Thoracic aorta (tissue), 2 donors: ENCODE measurements at places on chromosomes 3 and 15.
A peak's percentile ranks its signal among the peaks of the same experiment; 100 is the strongest.

DNA sequence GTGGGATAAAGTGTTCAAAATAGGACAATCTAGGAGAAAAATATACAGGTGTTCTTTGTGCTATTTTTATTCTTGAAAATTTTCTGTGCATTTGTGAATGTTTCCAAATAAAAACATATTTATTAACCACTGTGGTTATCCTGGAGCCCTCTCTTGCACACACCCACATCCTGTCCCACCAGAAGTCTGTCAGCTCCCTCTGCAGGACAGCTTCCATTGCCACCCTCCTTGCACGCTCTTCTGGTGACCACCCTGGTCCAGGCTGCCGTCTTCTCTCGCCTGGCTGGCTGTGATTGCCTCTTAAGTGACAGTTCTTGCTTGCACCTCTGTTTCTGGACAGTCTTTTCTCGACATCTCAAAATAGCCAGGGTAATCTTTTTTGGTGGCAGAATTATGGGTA, 394.0 kb downstream of the LRTM1 start:
- no peaks in the 10 kb centered on the region for H3K36me3 ChIP-seq
- peaks cover 7% of the 10 kb centered on the region for H3K4me1 ChIP-seq
- H3K27me3 ChIP-seq, result no peaks in the 10 kb centered on the region
- no peak overlapping the region for H3K27ac ChIP-seq
- no peak overlapping the region for H3K4me3 ChIP-seq

DNA sequence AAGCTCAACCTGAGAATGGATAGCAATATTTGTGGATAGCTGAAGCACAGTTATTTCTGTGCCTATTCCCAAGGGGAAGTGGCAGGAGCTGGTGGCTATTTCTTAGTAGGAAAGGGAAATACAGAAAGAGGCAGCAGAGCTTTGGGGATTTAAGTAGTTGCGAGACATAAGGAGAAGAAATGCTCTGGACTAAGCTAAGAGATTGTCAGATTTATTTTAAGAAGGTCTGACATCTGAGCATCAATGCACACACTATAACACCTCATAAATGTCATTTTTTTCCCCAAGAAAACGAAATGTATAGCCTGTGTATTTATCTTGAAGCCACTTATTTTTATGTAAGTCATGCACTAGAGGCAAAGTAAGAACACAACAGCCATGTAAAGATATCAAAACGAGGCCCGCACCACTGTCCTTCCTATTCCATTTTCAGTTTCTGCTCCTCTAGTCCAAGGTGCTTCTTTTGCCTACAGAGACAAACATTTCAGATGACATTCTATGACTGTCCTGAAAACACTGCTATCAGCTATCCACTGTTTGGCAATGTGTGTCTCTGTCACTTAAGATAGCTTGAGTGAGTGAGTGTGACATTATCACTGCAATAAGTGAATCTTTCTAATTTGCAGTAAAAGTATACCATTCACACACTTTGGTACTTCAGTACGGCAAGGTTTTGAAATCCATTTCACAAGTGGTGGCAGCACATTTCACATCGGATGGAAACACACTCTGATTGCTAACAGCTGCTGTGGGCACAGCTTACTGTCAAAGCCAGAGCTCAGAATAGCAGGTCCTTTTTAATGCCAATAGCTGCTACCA, 62.7 kb upstream of the ICE2 start:
- no peak for DNase-seq
- H3K27ac ChIP-seq, result no peak overlapping the region
- H3K4me3 ChIP-seq, result no peak overlapping the region
- no peaks in the 10 kb centered on the region for H3K36me3 ChIP-seq
- H3K4me1 ChIP-seq, result peaks cover 4% of the 10 kb centered on the region

- no peaks in the 10 kb centered on the region for H3K27me3 ChIP-seq
- H3K36me3 ChIP-seq, result peaks cover 22% of the 10 kb centered on the region
- no peaks in the 10 kb centered on the region for H3K4me1 ChIP-seq
Measured at GRCh38 chr15:82532991-82533481, 7.2 kb downstream of the RPS17 start.

DNA sequence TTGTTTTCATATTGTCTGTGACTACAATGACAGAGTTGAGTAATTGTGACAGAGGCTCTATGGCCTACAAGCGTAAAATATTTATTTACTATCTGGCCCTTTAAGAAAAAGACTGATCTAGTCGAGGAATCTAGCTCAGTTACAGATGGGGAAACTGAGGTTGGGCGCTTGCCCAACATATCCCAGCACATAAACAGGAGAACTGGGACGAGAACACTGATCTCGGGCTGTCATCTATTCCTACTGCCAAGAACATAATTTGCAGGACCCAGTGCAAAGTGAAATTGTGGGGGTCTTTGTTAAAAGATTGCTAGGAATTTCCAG, 1.9 kb downstream of the FES start:
- no peak overlapping the region for H3K27ac ChIP-seq
- no peak for DNase-seq
- H3K4me3 ChIP-seq, result peak overlapping the region; percentile 87
- peaks cover 32% of the 10 kb centered on the region for H3K4me1 ChIP-seq
- no peaks in the 10 kb centered on the region for H3K27me3 ChIP-seq
- H3K36me3 ChIP-seq, result peaks cover 30% of the 10 kb centered on the region

- DNase-seq, result no peak
- no peak overlapping the region for H3K27ac ChIP-seq
- peaks cover 23% of the 10 kb centered on the region for H3K4me1 ChIP-seq
- no peaks in the 10 kb centered on the region for H3K27me3 ChIP-seq
- H3K4me3 ChIP-seq, result no peak overlapping the region
- H3K36me3 ChIP-seq, result peaks cover 24% of the 10 kb centered on the region
Measured at GRCh38 chr15:52673312-52673711, 5.9 kb downstream of the ATOSA start.

- peak overlapping the region; percentile 88 for H3K27ac ChIP-seq
- peak; percentile 68 for DNase-seq
Measured at GRCh38 chr3:29324180-29324651, 43.3 kb downstream of the RBMS3 start.

DNA sequence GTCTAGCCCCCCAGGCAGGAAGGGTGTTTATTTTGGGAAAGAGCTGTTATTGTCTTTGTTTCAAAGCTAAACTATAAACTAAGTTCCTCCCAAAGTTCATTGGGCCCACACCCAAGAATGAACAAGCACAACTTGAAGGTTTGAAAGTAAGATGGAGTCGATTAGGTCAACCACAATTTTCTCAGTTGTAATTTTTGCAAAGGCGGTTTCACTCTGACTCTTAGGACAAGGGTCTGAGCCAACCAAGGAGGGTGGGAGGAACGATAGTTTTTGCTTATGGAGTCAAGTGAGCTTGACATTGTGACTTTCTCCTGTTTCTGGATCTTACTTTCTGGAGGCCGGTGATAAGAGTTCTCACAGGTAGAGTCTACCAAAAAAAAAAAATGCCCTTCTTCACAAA, 5.8 kb upstream of the ZNF770 start:
- no peaks in the 10 kb centered on the region for H3K27me3 ChIP-seq
- H3K36me3 ChIP-seq, result no peaks in the 10 kb centered on the region
- no peak overlapping the region for H3K4me3 ChIP-seq

DNA sequence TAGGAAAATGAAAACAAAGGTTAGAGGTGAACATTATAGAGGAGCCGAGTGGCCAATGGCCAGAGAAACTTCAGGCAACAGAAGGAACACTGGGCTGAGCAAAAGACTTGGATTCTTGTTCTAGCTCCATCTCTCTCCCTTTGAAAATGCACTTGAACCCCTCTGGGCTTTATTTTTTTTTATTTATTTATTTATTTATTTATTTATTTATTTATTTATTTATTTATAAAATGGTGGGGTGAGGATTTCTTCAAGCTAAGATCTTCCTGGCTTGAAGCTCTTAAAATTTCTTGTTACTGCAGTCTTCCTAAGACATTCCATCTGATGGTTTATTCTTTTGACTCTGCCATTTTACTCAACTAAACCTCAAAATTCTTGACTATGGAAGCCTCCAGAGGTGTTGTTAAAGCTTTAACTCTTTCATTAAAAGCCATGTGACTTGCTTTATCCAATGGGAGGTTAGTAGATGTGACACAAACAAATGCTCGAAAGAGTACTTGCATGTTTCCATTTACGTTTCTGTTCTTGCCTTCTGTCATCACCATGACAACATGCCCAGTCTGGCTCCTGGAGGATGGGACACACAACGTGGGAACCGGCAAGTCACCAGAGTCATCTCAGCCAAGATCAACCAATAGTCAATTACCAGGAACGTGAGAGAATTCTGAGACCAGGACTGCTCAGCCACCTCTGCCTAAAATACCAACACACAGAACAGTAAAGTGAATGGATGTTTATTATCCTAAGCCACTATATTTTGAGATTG, 325.2 kb upstream of the CTNNB1 start:
- no peaks in the 10 kb centered on the region for H3K27me3 ChIP-seq
- H3K4me1 ChIP-seq, result peaks cover 27% of the 10 kb centered on the region
- no peak for DNase-seq
- H3K36me3 ChIP-seq, result no peaks in the 10 kb centered on the region

DNA sequence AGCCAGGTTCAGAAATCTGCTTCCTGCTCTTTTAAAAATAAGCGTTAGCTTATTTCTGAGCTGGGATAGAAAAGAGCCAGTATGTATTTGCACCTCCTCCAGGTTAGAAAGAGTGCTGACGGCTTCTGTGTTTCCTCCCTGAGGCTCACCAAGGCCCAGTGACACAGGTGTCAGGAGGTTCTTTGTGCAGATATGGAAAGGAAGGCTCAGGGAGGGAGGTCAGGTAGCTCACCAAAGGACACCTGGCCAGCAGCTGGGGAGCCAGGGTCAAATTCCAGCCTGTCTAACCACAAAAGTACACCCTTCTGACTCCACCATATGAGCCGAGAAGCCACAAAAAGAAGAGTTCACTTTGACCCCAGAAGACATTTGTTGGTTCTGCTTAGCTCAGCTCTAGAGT, 201.0 kb upstream of the WNT5A start:
- no peaks in the 10 kb centered on the region for H3K27me3 ChIP-seq
- H3K27ac ChIP-seq, result no peak overlapping the region
- H3K36me3 ChIP-seq, result no peaks in the 10 kb centered on the region
- no peaks in the 10 kb centered on the region for H3K4me1 ChIP-seq
- no peak overlapping the region for H3K4me3 ChIP-seq

DNA sequence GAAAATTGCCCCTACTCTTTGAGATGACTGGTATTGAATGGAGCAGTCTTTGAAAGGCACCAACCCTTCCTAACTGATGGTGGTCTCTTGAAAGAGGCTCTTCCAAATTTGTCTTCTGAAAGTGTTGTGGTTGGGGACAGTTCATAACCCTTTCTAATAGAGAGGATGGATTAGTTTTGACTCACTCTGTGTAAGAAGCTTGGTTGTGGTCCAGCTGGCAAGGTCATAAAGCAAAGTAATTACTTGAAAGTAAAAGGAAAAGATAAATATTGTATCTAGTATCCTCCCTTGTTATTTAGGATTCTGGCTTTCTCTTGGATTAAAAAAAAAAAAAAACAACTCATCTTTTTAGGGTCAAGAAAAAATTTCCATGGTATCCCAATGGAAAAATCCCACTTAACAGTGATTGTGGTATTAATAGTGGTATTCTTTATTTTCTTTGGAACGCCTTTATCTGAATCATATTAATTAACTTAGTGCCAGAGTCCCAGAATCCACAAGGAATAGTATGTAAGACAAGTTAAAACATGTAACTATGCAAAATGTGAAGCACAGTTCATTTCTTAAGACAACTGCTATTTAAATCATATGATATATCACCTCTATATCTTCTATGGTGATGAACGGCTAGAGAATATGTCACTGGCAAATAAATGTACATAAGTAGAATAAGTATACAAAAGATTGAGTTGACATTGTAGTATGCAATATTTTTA, 469.3 kb upstream of the CDIN1 start:
- no peak overlapping the region for H3K4me3 ChIP-seq
- H3K27me3 ChIP-seq, result no peaks in the 10 kb centered on the region
- DNase-seq, result no peak
- no peaks in the 10 kb centered on the region for H3K36me3 ChIP-seq
- H3K4me1 ChIP-seq, result peaks cover 54% of the 10 kb centered on the region
- no peak overlapping the region for H3K27ac ChIP-seq

GRCh38 chr3:178771511-178771910, 235.3 kb downstream of the KCNMB2 start:
- H3K36me3 ChIP-seq, result no peaks in the 10 kb centered on the region
- H3K4me1 ChIP-seq, result no peaks in the 10 kb centered on the region
- no peaks in the 10 kb centered on the region for H3K27me3 ChIP-seq

- no peak overlapping the region for H3K4me3 ChIP-seq
- no peaks in the 10 kb centered on the region for H3K27me3 ChIP-seq
- no peak overlapping the region for H3K27ac ChIP-seq
- H3K36me3 ChIP-seq, result no peaks in the 10 kb centered on the region
- H3K4me1 ChIP-seq, result no peaks in the 10 kb centered on the region
- DNase-seq, result no peak
Measured at GRCh38 chr3:160022068-160022467, 33.4 kb downstream of the IL12A start.
